ENCODE measurements at places on chromosomes 2 and 18.

DNA sequence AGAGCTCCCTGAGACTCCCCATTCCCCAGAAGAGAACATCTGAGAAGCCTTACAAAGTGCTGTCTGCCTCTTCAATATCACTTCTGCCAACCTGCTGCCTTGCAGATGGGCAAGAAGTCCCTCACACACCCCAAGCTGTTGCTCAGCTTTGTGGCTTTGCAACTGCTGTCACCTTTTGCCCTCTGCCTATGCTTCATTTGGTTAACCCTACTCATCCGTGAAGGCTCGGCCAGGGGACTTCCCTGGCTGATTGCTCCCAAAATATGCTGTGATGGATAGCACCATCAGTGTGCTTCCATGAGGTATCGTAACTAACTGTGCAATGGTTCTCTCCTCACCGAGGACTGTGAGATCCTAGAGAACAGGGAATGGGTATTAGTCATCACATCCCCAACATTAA is 88.9 kb upstream of the CYP1B1 start:
- DNase-seq = no peak

DNA sequence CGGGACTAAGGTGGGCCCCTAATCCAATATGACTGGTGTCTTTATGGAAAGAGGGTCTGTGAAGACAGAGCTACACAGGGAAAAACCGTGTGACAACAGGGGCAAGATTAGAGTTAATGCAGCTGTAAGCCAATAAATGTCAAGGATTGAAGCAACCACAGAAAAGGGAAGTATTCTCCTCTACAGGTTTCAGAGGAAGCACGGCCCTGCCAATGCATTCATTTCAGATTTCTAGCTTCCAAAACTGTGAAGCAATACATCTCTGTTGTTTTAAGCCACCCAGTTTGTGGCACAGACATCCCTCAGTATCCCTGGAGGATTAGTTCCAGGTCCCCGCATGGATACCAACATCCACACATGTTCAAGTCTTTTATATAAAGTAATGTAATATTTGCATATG is 48.8 kb downstream of the SPP2 start:
- DNase-seq = no peak

DNA sequence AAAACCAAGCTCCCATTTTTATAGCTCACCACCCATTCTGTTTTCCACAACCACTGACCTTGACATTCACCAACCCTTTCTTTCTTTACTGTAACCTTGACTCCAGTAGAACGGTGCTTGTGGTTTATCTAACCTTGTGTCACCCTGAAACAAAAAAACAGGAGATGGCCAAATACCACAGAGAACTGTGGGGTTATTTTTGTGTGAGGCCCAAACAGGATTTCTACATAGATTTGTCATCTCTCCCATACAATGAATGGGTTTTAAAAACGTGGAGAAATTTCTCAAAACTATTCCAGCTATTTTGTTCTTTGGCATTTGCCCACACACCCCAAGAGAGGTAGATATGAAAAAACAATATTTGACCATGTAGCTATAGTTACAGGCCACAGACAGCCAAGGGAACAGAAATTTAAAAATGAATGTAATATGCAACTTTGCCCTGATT is 231.3 kb upstream of the TANK start:
- no peak for DNase-seq

DNA sequence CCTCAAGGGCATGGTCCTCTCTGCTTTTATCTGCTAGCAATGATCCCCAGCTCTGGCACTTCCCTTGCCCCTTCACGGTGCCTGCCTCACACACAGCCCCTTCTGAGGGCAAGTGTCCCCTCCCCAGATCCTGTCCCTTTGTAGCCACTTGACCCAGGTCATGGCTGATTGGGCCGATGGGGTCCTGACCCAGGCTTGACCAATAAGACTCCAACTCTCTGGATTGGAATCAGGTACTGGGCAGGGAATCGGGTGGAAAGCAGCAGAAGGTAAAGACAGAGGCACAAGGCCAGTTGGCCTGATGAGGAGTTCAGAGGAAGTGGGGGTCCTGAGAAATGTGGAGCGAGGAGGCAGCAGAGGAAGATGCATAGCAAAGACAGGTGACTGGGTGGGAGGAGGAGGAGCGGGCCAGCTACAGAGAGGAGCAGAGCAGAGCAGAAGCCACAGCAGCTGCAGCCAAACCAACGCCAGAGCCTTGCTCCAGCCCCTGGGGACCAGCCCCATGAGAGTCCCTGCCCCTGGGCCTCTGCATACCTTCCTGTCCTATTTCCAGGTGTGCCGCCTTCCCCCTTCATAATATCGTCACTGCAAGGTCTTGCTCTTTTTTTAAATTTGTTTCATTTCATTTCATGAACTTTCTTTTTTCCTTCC is 39.1 kb downstream of the CAPN13 start:
- no peak for DNase-seq

DNA sequence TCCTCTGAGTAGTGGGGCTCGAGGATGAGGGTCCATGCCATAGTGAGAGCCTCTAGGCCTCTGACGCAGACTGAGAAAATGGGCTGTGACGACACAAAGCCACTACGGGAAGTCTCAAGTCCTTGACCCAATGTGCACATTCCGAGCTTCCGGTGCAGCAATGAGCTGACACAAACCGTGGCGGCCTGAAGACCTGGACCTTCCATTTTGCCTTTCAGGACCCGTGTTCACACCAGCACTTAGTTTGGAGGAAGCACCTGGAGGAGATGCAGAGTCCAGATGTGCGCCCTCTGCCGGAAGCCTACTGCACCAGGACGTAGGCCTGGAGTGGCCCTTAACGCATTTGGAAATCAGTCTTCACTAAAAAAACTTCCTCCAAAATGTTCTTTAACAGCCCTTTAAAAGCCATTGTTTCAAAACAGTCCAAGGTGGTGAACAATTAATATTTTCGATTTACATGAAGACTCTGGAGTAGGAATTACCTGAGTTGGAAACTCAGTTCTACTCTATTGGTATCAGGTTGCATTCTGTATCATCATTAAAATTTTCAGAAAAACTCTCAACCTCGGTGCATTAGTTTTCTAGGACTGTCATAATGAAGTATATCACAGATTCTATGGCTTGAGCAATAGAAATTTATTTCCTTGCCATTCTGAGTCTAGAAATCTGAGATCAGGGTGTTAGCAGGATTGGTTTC is 33.9 kb downstream of the BMP10 start:
- DNase-seq = peak; percentile 47

- DNase-seq = no peak
These were observed 564 bp downstream of the LPIN2 start for GRCh38 chr18:3012136-3013023.

- DNase-seq = no peak
These were observed 40.7 kb downstream of the KCNE4 start for GRCh38 chr2:223092667-223093066.

GRCh38 chr2:170846314-170846713 is 29.6 kb downstream of the GAD1 start:
- no peak for DNase-seq

- no peak for DNase-seq
These were observed 172.9 kb downstream of the MAIP1 start for GRCh38 chr2:200128296-200128695.

GRCh38 chr2:71934595-71935261 is 212.9 kb downstream of the CYP26B1 start:
- no peak for DNase-seq

- DNase-seq = no peak
These were observed 293.9 kb upstream of the SYT4 start for GRCh38 chr18:43571078-43571689.

DNA sequence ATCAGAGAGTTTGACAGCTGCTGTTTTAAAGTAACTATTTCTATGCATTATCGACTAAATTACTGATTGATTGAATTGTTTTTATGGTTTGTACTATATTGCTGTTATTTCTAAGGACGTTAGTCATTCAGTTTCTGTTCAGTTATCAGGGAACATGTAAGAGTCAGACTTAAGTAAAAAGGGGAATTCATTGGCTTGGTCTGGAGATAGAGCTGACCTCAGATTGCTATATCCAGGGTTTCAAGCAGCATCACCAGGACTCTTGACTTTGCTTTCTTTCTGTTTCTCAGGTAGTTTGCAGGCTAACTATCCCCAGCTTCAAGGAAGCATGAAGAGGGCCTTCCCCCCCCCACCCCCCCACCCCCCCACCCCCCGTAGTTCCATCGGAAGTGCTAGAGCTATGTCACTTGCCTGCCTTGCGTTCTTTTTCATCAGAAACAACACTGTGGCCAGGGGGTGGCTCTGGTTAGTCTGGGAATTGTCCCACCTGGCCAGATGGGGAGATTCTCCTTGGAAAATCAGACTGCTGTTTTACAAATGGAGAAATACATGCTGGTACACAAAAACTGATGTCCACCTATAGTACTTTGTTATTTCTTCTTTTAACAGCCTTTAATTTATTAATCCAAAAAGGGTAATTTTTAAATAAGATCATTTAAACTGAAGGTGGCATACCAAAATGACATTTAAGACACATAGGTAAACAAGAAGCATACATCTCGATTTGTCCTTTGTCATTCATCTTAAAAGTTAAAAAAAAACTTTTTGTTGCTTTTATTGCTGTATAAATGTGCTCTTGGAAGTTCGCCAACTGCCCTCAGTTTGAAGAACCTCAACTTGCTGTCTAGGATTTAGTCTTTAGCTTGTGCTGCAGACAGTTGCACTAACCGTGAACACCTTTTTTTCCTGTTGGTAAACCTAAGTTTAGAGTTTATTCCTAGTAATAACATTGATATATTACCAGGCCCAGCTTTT is 9.4 kb downstream of the SMAD4 start:
- DNase-seq = no peak

DNA sequence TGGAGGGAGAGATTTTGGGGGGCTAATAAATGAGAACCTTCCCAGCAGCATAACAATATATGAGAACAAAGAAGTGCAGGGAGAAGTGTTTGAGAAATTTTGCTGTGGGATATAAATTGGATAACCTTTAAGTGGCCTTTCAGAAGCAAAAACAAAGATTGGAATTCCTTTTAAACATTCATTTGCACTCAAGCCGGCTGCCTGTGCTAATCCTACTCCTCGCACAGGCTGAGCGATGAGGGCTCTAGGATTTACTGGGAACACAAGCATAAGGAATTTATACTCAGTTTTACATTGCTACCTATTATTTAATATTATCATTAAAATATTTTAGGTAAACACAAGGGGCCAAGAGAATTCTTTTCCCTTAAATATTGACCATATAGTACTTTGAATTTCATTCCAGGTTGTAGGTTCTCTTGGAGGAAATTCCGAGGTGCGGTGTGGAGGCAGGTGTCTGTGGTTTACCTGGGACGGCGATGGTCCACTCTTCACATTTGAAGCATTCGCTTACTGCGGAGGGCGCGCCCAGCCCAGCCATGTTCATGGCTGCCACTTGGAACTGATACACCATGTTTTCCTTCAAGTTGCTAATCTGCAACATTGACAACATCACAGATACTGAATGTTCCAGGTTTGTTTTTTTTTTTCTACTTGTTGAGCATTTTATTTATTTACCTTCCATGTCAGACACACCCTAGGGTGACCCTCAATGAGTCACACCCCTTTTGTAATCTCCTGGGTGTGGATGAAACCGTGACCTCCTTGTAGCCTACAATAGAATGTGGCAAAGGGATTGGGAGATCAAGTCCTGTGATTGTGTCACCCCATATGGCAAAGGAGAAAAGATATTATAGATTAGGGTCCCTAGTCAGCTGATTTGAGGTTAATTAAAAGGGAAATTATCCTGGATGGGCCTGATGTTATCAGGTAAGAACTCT is 100.1 kb downstream of the MYOM1 start:
- DNase-seq = no peak

- no peak for DNase-seq
These were observed 76.6 kb downstream of the ALK start for GRCh38 chr2:29844713-29845326.

DNA sequence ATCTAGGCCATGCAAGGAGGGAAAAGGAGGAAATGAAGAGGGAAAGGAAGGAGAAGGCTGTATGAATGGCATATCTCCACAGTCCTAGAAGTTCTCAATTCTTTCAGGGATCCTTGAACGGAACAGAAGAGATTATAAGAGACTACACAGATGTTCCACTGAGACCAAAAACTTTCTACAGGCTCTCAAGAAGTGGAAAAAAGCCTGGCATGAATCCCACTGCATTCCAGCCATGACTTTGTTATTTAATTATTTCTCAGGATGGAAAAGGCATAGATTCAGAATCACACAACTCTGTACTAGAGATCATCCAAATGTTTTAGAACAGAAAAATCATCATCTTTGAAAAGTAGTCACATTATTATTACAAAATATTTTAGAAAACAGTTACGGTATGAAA is 131.7 kb upstream of the CDH20 start:
- DNase-seq = no peak

DNA sequence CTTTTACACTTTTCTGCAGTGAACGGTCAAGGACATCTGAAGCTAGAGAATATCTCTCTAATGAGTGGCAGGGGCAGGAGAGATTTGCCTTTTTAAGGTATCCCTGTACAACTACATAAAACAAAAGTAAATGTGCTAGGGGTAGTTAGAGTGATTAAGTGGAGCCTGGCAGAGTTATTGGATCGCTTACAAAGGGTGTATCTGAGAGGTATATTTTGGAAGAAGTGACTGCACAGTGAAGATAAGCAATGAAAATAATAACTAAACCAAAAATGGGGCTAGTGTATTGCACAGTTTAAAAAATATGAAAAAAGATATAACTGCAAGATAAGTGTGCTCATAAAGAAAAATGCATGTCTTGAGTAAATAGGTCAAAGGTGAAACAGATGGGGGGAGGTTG is 193.5 kb upstream of the EPC2 start:
- DNase-seq = no peak

GRCh38 chr2:212194396-212194795 is 344.2 kb downstream of the ERBB4 start:
- DNase-seq = no peak

DNA sequence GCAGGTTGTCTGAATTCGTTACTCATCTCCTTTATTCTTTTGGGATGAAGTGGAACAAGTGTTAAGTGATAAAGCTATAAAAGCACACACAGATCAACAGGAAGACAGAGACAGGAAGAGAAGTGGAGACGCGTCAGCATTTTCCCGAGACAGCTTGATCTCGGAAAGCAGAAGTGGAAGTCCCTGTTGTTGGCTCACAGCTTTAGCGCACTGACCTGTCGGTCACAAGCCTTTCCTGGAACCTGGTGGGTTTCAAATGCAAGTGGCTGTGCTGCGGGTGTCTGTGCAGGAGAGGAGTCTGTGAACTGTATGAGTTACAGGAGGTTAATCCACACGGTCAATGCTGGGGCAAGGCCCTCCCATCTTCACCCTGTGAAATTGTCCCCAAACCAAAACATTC is 116.6 kb upstream of the PELI1 start:
- peak; percentile 58 for DNase-seq

GRCh38 chr2:202019689-202020450 is 13.8 kb upstream of the FZD7 start:
- no peak for DNase-seq

GRCh38 chr2:204692790-204693189 is 147.5 kb downstream of the PARD3B start:
- no peak for DNase-seq

GRCh38 chr2:124149571-124149970 is 124.5 kb downstream of the CNTNAP5 start:
- DNase-seq = no peak
